NT2/D1 (cell line): ENCODE measurements at places on chromosomes 2 and 18.

GRCh38 chr2:25029183-25029554 lies 12.7 kb upstream of the EFR3B start:
- DNase-seq = no peak

GRCh38 chr2:138780446-138780880 lies 273 bp upstream of the NXPH2 start:
- DNase-seq = no peak

- no peak for DNase-seq
Measured at GRCh38 chr2:14535156-14535555, 97.4 kb upstream of the LRATD1 start.

DNA sequence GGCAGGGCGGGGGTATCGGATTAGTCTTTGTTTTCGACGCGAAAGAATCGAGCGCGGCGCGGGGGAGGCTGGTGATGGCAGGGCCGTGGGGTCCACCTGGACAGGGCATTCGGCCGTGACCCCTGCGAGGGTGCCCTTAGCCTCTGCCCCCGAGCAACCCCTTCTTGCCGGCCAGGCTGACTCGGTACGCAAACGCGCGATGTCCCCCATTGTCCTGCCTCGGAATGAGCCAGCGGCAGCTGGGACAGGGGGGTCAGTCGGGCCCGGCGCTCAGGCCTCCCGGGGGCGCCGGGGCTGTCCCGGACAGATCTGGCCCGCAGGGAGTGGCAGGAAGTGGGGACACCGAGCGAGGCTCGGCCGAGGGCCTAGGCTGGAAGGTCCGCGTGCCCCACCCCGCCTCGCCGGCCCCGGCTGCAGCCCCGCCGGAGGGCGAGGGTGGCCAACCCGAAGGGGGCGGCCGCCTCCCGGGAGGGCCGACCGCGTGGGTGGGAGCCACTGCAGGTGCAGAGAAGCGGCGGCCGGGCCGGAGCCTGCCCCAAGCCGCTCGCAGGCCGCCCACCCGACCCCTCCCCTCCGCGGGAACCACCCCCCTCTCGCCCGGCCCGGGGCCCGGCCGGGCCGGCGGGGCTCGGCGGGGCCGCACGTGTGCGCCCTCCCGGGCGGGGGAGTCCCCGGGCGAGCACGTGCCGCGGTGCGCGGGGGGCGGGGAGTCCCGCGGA lies at the start of gene TET3:
Gene TET3 (plus strand): TSS at position 708 of the 719 bp plus-strand sequence. CDS start 1,494 bp downstream, outside the sequence.
- DNase-seq = no peak

GRCh38 chr2:45839508-45840251 lies 188.2 kb downstream of the PRKCE start:
- DNase-seq = no peak

DNA sequence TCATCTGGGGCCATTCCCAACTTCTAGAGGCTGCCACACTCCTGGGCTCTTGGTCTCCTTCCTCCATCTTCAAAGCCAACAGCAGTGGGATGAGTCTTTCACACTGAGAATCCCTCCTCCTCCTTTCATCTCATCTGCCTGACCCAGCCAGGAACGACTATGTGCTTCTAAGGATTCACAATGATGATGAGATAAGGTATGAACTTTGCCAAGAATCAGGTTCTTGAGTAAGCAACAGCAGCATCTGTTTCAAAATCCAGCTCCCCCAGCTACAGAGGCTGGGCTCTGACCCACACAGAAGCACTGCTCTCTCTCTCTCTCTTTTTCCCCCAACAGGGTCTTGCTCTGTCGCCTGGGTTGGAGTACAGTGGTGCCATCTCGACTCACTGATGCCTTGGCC lies 46.4 kb downstream of the TIMM21 start:
- no peak for DNase-seq

DNA sequence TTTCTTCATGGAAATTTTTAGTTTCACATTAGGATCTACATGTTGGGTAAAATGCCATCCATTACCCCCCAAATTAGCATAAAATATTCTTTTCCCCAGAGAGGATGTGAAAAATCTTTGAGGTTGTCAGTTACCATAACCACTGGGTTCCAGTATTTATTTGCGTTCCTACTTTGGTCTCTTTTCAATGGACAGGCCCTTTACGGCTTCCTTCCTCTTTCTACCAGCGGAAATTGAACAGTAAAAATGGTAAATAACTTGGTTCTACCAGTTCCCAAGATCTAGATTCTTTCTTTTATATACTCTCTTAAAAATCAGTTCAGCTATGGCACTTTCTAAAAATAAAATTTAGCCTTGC lies 169.2 kb upstream of the APCDD1 start:
- no peak for DNase-seq

GRCh38 chr2:41992671-41993434 lies 55.0 kb upstream of the PKDCC start:
- no peak for DNase-seq

DNA sequence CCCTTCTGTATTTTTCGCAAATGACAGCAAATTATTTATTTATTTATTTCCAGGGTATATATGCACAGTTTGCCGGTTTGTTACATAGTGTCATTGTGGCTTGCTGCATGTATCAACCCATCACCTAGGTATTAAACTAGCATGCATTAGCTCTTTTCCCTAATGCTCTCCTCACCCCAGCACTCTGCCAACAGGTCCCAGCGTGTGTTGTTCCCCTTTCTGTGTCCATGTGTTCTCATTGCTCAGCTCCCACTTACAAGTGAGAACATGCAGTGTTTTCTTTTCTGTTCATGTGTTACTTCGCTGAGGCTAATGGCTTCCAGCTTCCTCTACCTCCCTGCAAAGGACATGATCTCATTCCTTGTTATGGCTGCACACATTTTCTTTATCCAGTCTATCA lies 592.3 kb downstream of the TRIB2 start:
- no peak for DNase-seq

- no peak for DNase-seq
Measured at GRCh38 chr18:71643822-71644221, 900.3 kb downstream of the CBLN2 start.

GRCh38 chr2:65620026-65620425 lies 187.6 kb upstream of the SPRED2 start:
- DNase-seq = no peak

GRCh38 chr2:147450661-147451510 lies 393.9 kb upstream of the ACVR2A start:
- no peak for DNase-seq

DNA sequence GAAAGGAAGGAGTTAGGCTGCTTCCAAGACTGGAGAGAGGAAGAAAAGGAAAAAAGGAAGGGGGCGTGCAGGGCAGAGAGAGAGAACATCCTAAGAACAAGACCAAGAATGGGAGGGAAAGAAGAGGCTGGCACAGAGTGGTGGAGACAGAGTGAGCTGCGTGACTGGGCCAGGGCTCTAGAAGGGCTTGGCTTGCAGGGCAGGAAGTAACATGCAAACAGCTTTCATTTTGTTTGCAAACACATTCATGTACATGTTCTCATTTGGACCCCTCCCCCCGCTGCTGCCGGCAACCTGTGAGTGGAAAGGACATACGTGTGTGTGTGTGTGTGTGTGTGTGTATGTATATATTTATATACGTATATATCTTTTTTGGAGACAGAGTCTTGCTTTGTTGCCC lies 46.8 kb upstream of the DNMT3A start:
- DNase-seq = no peak

DNA sequence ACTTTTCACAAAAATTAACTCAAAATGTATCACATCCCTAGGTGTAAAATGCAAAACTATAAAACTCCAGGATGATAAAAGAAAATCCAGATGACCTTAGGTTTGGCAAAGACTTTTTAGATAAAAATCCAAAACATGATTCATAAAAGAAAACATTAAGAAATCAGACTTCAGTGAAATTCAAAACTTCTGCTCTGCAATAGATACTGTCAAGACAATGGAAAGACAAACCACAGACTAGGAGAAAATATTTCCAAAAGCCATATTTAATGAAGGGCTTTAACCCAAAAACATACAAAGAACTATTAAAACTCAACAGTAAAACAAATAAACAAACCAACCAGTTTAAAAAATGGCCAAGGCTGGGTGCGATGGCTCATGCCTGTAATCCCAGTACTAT lies 173.6 kb upstream of the SPOPL start:
- DNase-seq = no peak

DNA sequence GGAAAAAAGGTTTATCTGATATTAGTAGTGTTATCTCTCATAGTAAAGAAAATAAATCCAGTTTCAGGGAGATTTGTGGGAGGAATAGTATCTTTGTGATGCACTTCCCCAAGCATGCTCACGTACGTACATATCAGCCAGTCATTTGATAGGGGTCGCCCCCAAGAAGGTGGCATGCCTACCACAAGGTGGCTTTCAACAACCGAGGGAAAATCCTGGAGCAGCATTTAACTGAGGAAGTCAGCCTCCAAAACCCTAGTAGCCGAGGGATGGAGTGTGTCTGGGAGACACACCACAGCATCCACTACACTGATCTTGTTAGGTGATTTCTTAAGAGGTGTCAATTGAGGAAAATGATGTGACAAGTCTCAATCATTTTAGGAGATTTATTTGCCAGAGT lies 623.9 kb downstream of the NYAP2 start:
- DNase-seq = peak; percentile 36

DNA sequence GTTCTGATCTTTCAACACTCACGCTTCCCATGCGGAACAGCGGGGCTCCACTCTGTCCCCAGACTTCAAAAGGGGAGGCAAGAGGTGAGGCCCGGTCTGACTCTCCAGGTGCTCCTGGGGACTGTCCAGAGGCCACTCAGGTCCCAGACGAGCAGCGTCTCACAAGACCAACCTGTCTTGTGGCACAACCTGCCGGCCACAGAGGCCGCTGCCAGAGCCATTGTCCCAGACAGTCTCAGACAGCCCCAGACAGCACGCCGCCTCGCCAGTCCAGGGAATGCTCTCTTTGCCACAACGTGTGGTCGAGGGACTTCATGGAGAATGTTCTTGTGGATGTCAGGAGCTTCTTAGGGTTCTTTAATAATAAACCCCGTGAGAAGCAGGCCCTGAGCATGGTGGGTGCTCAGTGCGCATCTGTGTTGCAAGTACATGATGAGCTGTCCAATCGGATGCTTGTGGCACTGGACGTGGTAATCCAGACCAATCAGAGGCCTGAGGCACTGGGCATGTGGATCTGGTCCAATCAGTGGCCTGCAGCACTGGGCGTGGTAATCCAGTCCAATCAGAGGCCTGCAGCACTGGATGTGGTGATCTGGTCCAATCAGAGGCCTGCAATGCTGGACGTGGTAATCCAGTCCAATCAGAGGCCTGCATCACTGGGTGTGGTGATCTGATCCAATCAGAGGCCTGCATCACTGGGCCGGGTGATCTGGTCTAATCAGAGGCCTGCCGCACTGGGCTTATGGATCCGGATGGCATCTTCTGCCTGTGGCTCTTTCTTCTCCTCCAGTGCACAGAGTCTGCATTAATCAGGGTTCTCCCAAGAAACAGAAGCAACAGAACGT lies 76.4 kb downstream of the TMEM18 start:
- no peak for DNase-seq

DNA sequence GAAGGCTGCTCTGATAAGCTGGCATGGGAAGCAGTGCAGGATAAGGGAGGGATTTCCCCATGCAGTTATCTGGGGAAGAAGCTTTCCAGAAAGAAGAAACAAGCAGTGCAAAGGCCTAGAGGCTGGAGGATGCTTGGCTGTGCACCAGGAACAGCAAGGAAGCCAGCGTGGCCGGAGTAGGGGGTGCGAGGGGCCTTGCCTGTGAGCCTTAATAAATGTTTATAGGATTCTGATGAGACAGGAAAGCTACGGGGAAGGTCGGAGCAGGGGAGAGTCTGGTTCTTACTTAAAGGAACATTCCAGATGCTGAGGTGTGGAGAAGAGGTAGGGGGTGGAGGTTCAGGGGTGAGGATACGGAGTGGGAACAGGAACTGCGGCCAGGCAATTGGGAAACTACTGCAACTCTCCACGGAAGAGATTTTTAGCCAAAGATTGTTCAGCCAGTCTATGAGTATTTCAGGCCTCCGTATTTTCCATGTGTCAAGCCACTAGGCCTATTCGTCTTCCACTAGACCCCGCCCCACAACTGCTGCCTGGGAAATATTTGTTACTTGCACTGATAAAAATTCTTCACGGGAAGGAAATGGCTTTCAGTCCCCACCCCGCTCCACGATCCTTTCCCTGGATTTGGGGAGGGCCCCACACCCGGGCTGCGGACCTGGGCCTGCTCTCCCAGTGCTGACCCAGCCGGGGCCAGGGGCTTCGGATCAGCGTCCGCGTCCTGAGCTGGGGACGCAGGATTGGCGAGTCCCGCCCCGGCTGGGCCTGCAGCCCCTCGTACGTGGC lies 516 bp downstream of the EIF2AK2 start:
- no peak for DNase-seq

DNA sequence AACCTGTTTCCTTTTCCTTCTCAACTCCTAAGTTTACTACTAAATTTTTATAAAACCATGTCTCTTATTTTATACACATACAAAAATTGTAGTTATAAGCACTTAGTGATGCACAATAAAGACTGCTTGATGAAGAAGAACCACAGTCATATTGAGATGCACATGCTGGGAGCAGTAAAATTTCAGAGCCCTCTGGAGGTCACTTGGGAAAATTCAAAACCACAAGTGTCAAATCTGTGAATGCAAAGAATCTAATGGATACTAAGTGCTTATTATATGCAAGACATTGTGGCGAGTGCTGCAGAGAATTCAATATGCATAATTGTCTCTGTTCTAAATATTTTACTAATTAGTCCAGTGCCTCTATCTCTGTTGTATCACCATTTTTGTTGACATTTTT lies 180.5 kb downstream of the VWC2L start:
- DNase-seq = no peak

- DNase-seq = no peak
Measured at GRCh38 chr18:64207820-64208219, 58.9 kb upstream of the LINC00305 start.

DNA sequence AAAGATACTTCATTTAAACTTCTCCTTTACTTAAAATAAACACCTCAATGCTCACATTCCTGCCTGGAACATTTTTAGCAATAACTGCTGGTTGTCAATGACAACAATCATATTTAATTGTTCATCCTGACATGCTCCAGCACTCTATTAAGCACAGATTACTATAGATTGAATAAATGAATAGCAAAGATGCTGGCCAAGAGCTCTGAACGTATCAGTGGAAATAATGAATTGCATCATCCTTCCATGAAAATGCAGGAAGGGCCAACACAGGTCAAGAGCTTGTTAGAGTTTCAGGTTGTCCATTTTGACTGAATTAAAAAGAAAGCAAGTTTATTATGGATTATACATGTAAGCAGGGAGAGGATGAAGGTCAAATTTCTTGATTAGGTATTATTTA lies 994.0 kb downstream of the TSN start:
- DNase-seq = no peak

- no peak for DNase-seq
Measured at GRCh38 chr2:177984749-177985148, 87.8 kb downstream of the PDE11A start.

- no peak for DNase-seq
Measured at GRCh38 chr2:99891428-99891780, 251.0 kb downstream of the AFF3 start.
